ENCODE measurements at places on chromosomes 13 and 19.
A peak's percentile ranks its signal among the peaks of the same experiment; 100 is the strongest.

DNA sequence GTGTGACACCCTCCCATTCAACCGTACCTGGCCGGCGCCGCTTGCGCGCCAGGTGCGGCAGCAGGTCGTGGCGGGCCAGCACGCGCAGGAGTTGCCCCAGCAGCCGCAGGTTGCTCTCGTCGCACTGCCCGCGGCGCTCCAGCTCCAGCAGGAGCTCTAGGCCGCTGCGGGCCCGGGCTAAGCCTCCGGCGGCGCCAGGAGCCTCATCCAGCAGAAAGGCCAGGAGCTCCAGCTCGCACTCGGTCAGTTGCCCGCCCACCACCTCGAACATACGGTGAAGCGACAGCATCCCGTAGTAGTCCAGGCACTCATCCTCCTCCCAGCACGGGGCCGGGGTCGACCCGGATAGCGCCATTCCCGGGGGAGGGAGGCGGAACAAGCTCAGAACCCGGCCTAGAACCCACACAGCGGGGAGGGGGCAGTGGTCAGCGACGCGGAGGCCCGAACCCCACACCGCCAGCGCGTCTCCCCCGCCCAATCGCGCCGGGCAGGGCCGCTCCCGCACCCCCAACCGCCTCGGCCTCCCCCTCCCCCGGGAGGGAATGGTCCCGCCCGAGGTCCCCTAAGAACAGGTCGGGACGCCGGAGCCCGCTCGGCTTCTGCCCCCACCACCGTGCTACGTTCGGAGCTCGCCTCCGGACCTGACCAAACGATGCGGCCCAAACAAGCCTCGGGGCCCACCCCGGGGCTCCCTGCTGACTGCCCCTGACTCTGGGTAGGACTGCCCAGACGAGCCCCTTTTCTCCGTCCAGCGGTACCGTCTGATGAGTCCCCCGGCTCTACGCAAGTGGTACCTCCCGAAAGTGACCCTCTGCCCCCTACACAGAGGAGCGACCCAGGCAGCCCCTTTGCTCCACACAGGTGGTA lies 591 bp downstream of the DEDD2 start:
- DNase-seq, result peak; percentile 25

- no peak for DNase-seq
These were observed 107.5 kb downstream of the PCDH17 start for GRCh38 chr13:57739089-57739488.

DNA sequence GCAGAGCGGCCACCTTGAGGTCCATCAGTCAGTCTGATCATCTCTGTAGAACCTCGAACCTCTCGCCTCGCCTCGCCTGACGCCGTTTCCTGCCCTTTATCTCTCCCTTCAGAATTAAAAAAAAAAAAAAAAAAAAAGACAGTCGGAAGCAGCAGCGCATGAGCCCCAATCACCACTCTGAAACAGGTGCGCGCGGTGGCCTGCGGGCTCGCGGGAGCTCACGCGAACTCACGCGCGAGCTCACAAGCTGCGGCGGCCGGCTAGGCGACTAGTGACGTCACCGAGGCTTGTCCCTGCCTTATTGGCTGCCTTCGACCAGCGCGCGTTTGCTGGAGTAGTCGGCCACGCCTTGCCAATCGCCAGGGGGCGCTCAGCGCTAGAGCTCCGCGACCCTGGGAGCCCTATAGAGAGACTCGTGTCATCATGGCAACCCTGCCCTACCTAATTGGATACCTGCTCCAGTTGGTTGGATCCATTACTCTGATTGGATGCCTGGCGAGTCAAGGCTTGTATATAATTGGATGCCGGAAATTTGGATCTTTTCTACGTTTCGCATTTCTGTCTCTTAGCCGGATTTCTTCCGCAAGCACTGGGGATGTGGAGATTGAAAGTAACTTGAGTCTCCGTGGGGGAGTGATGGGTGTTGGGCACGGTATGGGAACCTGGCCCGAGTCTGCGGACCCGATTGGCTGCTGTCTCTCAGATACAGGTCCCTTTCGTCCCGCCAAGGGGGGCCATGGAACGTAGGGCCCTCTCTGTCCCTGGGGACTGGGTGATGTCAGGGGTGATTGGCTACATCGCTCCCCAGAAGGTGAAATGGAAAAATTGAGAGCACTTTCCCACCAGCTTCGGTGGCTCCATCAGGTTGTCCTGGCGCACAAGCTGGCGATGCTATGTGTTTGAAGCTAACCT lies 31.6 kb downstream of the SYT3 start:
- peak; percentile 63 for DNase-seq

DNA sequence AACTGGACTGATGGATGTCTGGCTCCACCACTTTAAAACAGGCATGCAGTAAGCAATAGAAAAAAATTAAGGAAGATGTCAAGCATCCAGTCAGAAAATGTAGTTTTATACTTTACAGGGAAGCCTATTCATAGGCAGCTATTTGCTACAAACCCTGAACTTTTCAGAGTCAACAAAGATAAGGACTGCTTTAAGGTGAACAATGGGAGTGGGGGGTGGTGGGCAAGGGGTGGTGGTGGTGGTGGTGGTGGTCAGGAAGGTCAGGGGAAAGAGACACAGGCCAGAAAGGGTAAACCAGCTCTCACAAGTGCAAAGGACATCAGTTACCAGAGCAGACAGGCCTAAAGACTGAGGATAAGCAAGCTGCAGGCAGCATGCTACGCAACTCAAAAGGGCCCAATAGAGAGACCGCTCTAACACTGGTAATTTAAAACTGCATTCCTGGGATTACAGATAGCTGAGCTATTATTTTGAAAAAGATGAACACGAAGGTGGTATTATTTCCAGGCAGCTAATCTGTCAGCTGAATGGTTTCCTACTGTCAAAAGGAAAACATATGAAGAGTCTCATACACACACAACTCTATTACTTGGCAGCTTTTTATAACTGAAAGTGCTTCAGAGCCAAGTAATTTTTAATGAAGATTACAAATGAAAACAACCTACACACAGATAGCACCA lies 14.8 kb downstream of the BRD4 start:
- DNase-seq, result no peak

- DNase-seq, result no peak
These were observed 10.1 kb upstream of the ACER1 start for GRCh38 chr19:6343462-6343861.

- DNase-seq, result no peak
These were observed 76.0 kb downstream of the KCTD15 start for GRCh38 chr19:33872445-33873320.

DNA sequence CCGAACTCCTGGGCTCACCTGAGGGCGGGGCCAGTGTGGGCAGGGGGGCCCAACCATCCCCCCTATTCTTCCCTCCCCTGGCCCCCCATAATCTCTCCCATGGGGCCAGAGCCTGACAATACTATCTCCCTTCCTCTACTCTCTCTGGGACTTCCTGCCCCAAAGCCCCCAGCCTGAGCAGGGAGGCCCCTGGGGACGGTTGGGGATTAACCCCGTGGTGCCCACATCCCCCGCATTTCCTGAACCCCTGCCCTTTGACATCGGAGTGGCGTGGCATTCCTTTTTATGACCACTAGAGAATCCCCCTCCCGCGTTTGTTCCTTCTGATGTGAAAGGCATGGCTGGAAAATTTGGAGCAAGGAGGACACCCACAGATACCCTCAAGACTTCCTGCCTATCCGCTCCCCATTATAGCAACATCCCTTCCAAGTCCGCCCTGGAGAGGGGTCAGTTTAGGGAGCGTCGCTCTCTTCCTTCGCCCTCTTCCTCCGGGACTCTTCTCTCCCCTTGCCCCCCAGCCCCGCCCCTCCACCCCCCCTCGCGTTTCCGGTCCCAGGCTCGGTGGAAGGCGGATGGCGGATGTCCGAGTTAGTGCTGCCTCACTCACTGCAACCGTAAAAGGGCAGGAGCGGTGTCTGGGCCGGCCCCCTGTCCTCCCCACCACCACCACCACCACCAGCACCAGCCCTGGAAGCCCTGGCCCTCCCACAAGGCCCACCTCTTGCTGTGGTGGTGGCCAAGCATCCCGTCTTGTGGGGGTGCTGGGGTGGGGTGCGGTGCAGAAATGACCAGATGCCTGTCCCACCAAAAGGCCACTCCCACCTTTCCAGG lies 1.8 kb downstream of the VASP start:
- peak; percentile 11 for DNase-seq

GRCh38 chr13:26471807-26472206 lies 85.7 kb upstream of the WASF3 start:
- DNase-seq, result no peak

DNA sequence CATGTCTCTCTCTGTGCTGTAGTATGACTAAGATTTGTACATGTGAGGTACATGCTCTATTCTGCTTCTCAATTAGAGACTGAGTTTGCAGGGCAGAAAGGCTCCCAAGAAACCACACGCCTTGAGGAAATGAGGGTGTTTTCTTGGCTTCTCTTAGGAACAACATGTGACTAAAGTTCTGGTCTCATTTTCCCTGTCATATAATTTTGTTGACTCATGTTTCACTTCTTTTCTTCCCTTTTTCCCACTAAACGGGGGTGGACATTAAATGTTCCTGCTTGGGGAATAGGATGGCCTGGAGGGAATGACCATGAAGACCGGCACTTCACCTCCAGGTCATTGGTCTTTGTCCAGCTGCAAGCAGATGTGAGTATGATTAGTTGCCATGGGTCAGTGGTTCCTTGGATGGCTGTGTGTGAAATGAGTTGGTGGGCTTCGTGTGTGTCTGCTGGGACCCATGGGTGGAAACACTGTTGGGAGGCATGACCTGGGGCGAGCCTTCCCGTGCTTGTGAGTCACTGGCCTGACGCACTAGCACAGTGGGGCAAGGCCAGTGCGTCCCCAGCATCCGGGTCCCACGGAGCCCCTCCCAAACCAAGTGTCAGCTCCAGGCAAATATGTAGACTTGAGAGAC lies 56.6 kb downstream of the COL4A1 start:
- DNase-seq, result no peak

DNA sequence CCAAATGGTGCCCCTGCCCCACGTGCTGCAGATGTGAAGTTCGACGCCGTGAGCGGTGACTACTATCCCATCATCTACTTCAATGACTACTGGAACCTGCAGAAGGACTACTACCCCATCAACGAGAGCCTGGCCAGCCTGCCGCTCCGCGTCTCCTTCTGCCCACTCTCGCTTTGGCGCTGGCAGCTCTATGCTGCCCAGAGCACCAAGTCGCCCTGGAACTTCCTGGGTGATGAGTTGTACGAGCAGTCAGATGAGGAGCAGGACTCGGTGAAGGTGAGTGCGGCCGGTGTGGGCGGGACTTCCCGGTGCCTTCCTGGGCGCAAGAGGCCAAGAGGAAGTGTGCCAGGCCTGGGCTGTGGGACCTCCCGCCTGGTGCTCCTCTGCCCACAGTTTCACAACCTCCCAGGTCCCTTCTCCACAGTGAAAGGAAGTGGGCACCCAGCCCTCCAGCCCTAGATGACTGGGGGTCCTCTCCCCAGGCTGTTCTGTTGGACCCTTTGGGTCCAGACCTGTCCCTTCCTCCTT lies 14.1 kb upstream of the RELB start:
- DNase-seq, result no peak

- DNase-seq, result no peak
These were observed 8.2 kb downstream of the RRAS start for GRCh38 chr19:49631610-49632192.

GRCh38 chr19:53389978-53390377 lies 5.0 kb upstream of the ZNF765 start:
- DNase-seq, result no peak

- DNase-seq, result no peak
These were observed 13.6 kb upstream of the DACT3 start for GRCh38 chr19:46674416-46675178.

GRCh38 chr13:71789693-71790329 lies 77.2 kb downstream of the DACH1 start:
- no peak for DNase-seq

GRCh38 chr19:10701955-10702525 lies 801 bp downstream of the QTRT1 start:
- no peak for DNase-seq

DNA sequence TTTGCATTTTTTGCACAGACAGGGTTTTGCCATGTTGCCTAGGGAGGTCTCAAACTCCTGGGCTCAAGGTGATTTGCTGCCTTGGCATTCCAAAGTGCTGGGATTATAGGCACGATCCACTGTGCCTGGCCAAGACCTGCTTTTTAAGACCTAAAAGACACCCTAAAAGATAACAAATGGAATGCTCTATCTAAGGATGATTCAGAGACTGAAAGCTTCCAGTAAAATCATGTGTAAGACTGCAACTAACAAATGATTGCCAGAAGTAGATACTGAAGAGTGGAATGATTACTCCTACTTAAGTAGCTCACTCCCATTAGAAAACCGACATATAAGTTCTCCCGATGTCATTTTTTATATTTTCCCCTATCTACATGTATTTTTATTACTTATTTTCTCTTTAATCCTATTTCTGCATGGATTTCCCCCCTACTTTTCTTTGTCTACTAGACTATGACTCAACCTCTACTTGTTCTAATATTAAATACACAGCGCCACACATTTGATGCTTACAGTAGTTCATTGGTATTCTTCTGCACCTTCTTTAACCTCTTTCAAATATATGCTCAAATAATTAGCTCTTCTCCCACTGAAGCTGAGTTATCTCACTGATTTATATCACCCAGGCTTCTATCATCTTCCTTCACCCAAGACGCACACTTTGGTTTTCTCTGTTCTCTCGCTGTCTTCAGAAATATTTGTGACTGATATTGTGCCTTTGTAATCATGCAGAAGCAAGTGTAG lies 32.2 kb upstream of the KLF12 start:
- DNase-seq, result no peak

DNA sequence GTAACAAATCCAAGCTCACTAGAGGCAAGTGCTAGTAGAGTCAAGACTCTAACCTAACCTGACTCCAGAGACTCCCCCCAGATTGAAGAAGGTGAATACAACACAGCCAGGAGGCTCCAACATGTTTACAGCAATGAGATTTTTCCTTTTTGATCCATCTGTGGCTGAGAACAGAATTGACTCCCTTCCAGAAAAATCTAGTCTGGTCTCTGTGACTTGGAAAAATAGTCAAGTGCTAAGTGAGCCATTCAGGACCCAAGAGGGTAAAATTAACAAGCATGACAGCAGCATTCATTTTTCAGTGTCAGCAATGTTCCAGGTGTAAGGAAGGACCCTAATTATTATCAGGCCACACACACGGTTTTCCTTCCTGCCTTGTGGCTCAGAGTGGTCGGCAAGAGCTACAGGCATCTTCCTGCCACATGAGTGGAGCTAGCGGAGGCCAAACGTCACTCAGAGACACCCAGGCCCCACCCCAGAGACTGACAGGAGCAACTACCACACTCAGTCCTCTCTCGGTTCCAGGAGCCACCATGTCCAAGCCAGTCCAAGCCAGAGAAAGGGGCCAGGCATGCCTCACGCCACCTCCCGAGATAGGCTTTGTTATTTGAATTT lies 395.1 kb downstream of the FOXO1 start:
- no peak for DNase-seq

GRCh38 chr19:55418185-55418584 lies 10.6 kb upstream of the UBE2S start:
- peak; percentile 17 for DNase-seq

DNA sequence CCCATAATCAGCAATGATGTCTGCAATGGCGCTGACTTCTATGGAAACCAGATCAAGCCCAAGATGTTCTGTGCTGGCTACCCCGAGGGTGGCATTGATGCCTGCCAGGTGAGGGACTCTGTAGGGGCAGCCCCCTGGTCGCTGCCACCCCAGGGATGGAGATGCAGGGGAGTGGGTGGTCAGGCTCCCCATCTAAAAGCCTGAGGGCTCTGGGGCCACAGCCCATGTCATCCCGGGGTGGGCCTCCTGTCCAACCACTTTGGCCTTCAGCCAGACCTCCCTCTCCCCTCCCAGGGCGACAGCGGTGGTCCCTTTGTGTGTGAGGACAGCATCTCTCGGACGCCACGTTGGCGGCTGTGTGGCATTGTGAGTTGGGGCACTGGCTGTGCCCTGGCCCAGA lies 24.1 kb downstream of the HPN start:
- no peak for DNase-seq

GRCh38 chr19:44587963-44588770 lies 25.2 kb upstream of the IGSF23 start:
- DNase-seq, result no peak

Measured in stimulated activated naive CD4-positive, alpha-beta T cell treated with Interleukin-2 at 50 U/mL for 16 hours (primary cell).